ENCODE measurements at places on chromosomes 2 and 18.

- DNase-seq = no peak
These were observed 39.1 kb downstream of the PLEK start for GRCh38 chr2:68404164-68404563.

- no peak for DNase-seq
These were observed 657.3 kb upstream of the LINC00305 start for GRCh38 chr18:64806232-64806631.

DNA sequence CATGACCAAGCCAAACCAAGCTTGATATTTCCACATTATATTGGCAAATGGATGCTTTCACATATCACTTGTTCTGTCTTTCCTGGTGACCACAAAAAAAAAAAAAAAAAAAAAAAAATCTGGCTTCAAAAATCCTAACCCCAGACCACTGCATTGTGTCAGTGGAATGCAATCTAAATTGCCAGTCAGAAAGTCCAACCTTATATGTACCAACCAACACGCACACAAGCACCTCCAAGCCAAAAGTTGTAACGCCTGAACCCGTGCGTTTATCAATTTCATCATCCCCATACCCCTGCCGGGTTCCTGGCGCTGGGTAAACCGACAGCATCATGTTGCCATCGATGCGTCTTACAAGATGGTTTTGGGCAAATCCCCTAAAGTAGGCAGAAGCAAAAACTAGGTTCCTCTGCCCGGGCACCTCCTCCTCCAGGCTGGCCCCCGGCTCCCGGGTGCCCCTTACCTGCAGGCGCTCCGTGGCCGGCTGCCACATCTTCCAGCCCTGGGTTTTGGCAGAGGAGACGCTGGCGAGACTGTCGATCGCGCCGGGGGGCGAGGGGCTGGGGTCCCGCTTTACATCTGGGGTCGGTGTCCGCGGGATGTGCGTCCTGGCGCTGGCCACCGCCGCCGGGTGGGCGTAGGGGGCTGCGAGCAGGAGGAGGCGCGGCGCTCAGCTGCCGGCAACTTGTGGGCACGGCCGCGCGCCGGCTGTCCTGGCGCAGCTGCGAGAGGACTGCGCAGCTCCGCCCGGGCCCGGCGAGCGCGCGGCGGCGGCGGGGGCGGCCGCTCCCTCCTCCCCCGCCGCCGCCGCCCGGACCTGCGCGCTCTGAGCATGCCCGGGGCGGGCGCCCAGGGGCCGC lies at the start of gene PID1:
TSS of gene PID1 (minus strand) at position 737 of the 860 bp plus-strand sequence. CDS start at position 493, 244 bp downstream.
- no peak for DNase-seq

GRCh38 chr18:70523792-70524182 lies 234.9 kb downstream of the SOCS6 start:
- no peak for DNase-seq

DNA sequence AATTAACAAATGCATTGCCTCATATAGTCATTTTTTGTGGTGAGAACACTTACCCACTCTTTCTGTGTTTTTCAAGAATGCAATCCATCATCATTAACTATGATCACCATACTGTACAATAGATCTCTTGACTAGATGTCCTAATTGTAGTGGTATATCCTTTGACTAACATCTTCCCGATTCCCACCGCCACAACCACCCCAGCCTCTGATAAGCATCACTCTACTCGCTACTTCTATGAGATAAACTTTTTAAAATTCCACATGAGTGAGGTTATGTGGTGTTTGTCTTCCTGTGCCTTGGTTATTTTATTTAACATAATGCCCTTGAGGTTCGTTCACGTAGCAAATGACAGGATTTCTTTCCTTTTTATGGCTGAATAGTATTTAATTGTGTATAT lies 6.6 kb downstream of the VWA3B start:
- no peak for DNase-seq

- DNase-seq = no peak
These were observed 2.9 kb upstream of the ME2 start for GRCh38 chr18:50875966-50876536.

GRCh38 chr2:159206736-159207380 lies 79.6 kb downstream of the WDSUB1 start:
- DNase-seq = no peak

- DNase-seq = no peak
These were observed 321.1 kb downstream of the SATB2 start for GRCh38 chr2:199136681-199137080.

DNA sequence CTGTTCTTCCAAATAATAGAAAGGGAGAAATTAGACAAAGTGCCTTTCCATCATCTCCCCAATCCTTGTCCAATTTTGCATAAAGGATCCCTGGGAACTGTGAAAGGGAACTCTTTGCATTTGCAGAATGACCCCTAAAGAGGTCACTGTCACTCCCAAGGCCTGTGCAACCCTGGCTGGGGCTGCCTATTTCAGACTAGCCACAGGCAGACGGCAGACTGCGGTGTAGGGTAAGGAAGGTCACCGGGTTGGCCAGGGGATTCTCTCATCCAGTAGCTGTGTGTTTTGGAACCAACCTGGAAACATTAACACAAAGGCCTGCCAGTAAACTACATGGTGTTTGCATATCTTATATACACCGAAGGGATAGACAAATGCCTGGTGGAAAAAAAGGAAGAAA lies 818.7 kb downstream of the BCL11A start:
- no peak for DNase-seq

DNA sequence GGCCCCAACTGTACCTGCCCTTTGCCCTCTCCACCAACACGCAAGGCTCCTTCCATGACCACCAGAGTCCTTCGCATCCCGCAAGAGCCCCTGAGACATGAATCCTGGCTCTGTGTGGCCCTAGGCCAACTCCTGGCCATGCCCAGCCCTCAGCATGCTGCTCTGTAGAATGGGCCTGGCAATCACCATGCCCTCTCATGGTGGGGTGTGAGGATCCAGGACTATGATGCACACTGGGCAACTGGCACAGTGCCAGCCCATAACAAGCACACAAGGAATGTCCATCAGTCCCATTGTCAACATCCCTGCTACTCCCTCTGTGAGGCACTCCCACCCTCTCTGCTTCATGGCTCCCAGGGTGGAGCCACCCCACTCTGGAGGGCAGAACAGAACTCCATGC lies 44.7 kb downstream of the FER1L5 start:
- no peak for DNase-seq

- no peak for DNase-seq
These were observed 122.6 kb upstream of the FAM117B start for GRCh38 chr2:202512176-202512575.

GRCh38 chr18:25306671-25307070 lies 45.3 kb downstream of the ZNF521 start:
- DNase-seq = no peak

DNA sequence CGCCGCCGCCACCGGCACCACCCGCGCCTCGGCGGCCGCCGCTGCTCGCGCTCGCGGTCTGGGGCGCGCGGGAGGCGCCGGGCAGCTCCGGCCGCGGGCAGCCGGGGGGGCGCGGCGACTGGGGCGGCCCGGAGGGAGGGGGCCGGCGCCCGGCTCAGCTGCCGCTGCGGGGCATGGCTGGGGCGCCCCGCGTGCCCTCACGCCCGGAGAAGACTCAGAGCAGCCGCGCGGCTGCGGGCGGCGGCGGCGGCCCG lies 295 bp downstream of the GAREM1 start:
- no peak for DNase-seq

GRCh38 chr2:17191223-17191622 lies 327.0 kb downstream of the RAD51AP2 start:
- DNase-seq = no peak

DNA sequence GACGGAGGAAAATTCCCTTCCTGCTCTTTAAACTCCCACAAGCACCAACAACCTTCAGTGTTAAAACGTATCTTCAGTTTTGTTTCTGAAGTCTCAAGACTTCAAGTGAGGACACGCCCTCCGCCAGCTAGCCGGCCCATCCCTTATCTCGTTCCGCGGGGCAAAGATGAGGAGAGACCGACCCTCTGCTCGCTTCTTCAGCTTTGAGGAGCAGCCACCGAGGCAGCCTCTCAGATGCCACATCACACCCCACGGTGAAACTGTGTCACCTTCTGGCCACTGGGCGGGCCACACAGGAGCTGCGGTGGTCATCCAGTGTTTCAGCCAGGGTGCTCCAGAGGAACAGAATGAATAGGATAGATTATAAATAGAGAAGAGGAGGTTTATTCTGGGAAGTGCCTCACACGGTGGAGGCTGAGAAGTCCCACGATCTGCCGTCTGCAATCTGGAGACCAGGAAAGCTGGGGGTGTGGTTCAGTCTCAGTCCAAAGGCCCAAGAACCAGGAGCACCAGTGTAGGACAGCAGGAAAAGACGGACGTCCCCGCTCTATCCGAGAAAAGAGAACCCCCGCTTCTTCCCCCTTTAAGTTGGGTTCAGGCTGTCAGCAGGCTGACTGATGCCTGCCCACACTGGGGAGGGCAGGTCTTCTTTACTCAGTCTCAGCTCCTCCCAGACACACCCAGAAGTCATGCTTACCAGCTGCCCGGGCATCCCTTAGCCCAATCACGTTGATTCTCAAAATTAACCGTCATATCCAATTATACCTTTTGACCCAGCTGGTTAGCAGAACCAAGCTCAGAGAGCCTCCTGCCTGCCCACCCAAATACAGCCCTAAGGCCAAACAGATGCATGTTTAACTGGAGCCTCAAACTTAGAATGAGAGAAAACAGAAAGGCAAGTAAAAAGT lies 399.7 kb upstream of the ID2 start:
- DNase-seq = no peak

- no peak for DNase-seq
These were observed 701.9 kb upstream of the RAB6C start for GRCh38 chr2:129277585-129277981.

DNA sequence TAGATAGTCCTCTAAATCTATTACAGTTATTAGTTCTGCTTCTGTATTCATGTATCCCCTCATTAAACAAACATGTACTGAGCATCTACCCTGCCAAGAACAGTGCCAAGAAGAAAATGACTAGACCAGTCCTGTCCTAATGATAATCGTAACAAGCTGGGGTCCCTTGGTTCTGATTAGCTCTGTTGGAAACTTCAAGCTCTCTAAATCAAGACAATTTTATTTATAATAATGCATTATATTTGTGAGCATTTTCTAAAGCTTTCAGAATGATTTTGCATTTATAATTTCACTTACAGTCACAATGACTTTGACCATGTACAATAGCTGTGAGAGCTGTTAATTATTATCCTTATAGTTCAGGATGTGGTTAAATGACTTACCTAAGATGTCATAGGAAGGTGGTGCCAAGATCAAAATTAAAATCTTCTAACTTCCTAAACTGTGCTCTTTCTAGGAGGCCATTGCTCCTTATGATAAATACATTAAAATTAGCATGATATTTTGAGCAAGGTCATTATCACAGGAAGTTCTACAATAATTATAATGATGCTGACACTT lies 336.5 kb upstream of the SLC39A10 start:
- DNase-seq = no peak

GRCh38 chr2:42792087-42792582 lies 248 bp downstream of the HAAO start:
- DNase-seq = no peak

- DNase-seq = no peak
These were observed 147.6 kb downstream of the TMEM200C start for GRCh38 chr18:5747678-5748077.

DNA sequence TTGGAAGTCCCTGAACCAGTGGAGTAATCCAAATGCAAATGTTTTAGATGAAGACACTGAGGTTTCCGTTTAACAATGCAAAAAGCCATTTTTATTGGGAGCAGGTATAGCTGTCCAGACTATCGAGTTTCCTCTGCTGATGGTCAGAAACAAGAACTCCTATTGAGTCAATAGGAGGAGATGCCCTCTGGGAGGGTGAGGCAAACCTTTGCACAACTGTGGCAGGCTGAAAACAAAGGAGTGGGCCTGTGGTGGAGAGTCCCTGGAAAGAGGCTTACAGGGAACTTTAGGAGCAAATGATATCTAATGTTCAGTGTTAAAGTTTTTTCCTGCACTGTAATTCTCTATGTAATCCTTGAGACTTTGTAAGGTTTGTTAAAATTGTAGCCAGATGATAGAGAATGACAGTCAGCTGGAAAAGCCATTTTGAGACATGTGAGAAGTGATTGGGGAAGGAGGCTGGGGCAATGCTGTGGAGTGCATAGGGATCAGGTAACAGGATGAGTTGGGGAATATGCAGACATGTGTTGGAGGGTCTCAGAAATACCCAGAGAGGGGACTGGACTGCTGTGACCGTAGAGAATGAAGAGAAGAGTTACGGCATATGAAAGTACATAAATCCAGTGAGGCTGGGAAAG lies 15.1 kb upstream of the EML4 start:
- DNase-seq = no peak

GRCh38 chr2:68238955-68239822 lies 13.1 kb downstream of the PPP3R1 start:
- no peak for DNase-seq

DNA sequence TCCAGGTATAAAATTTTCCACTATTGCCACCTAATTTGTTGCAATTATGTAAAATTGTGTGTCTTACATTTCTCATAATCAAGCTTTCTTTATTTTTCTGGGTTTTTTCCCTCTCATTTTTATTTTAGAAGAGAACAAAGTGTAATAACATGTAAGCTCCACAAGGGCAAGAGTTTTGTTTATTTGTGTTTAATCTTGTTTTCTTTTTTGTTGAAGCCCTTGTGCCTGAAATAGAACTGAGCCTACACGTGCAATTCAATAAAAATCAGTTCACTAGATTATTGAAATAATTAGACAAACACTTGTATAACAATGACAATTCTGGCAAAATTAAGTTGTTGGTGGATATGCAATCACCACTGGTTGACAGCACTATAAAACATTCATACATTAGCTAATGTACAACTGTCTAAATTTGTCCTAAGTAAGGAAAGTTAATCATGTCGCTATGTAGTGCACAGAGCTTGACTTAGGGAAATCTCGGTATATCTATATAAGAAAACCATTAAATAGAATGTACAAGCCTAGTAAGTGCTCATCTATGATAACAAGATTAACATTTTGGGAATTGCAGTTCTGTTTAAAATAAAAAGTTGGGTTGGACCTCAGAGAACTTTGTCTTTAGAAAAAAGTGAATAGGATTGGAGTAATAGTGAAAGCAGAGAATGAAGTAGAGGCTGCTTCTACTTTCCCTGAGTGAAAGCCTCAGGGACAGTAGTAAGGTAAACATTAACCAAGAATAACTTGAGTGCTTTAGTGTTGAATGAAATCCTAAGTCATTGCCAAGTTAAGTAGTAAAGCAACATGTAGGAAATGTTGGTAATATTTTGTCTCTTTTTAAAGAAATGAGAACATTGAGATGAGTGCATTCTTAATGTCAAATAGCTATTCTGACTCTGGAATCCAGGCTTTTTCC lies 37.4 kb upstream of the NOL4 start:
- no peak for DNase-seq

- DNase-seq = peak; percentile 90
These were observed at the start of gene CCDC88A for GRCh38 chr2:55419679-55420438. Gene CCDC88A, minus strand, starts transcription at chr2:55419856. Its CDS starts 777 bp downstream, at chr2:55419079.

GRCh38 chr2:196012314-196012713 lies 56.3 kb downstream of the DNAH7 start:
- no peak for DNase-seq

DNA sequence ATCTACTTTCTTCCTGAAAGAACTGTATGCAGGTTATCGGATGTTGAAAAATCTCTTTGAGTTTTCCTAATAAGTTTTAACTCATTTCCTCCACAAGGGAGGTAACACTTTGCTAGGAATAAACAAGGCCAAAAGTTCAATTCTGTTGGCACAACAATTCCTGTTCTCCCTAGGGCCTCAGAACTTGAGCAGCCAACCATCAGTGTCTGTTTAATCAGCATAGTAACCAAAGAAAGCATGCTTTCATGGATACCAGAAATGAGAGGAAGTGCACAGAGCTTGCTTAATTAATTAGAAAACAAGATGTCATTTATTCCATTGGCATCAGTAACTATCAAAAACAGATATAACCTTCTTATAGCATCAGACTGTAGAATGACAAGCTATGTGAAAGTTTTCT lies 503.2 kb upstream of the CNTNAP5 start:
- no peak for DNase-seq
